ENCODE measurements at places on chromosomes 13 and 19. TPM values are rescaled to one million over a fixed set of nuclear protein-coding genes. Genes with fewer than 3 reads are reported as not detected.

GRCh38 chr13:112042496-112042895 is 24.5 kb upstream of the SOX1 start:
- peak; percentile 34 for DNase-seq

GRCh38 chr19:14563989-14564651 is 7.7 kb downstream of the NDUFB7 start:
- DNase-seq = no peak

GRCh38 chr13:105491345-105491744 is 1044.1 kb downstream of the EFNB2 start:
- DNase-seq = no peak

DNA sequence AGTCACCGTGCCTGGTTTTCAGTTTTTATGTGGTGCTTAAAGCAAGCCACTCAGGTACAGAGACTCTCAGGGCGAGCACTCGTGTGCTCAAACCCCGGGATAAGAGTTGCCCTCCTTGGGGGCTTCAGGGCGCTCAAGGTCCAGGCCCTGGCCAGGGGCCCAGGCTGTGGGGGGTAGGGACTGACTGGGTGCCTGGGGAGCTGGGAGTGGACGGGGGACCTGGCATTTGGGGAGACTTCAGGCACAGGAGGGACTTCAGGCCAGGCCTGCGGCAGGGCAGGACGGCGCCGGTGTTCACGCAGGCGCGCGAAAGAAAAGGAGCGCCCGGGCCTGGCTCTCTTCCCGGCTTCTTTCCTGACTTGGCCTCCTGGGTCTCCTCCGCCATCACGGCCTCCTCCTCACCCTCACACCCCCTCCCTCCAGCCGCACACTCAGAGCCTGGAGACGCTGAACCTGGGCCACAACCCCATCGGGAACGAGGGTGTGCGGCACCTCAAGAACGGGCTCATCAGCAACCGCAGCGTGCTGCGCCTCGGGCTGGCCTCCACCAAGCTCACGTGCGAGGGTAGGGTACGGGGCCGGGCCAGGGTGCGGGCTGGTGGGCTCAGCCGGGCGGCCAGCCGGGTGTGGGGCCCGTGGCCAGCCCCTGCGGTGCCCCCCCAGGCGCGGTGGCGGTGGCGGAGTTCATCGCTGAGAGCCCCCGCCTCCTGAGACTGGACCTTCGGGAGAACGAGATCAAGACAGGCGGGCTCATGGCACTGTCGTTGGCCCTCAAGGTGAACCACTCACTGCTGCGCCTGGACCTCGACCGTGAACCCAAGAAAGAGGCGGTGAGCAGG is 16.1 kb downstream of the NKPD1 start:
- no peak for DNase-seq

DNA sequence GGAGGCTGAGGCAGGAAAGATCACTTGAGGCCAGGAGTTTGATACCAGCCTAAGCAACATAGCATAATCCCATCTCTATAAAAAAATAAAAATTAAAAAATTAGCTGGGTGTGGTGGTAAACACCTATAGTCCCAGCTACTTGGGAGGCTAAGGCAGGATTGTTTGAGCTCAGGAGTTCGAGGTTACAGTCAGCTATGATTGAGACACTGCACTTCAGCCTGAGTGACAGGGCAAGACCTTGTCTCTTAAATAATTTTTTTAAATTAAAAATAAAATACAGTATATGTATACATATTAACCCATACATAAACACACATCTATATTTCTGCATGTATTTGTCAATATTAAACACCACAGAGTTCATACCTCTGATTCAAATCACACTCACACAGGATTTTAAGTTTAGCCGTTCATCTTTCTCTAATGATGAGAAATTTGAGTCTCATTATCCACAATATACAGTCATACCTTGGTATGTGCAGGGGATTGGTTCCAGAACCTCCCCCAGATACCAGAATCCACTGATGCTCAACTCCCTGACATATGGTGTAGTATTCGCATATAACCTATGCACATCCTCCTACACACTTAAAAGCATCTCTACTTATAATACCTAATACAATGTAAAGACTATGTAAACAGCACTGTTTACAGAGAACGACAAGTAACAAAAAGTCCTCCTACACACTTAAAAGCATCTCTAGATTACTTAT is 44.7 kb downstream of the PSPC1 start:
- DNase-seq = no peak

- no peak for DNase-seq
Observed at GRCh38 chr13:36046672-36047071, 84.5 kb downstream of the DCLK1 start.

GRCh38 chr19:46361915-46362314 is 15.0 kb downstream of the PPP5C start:
- DNase-seq = peak; percentile 16

DNA sequence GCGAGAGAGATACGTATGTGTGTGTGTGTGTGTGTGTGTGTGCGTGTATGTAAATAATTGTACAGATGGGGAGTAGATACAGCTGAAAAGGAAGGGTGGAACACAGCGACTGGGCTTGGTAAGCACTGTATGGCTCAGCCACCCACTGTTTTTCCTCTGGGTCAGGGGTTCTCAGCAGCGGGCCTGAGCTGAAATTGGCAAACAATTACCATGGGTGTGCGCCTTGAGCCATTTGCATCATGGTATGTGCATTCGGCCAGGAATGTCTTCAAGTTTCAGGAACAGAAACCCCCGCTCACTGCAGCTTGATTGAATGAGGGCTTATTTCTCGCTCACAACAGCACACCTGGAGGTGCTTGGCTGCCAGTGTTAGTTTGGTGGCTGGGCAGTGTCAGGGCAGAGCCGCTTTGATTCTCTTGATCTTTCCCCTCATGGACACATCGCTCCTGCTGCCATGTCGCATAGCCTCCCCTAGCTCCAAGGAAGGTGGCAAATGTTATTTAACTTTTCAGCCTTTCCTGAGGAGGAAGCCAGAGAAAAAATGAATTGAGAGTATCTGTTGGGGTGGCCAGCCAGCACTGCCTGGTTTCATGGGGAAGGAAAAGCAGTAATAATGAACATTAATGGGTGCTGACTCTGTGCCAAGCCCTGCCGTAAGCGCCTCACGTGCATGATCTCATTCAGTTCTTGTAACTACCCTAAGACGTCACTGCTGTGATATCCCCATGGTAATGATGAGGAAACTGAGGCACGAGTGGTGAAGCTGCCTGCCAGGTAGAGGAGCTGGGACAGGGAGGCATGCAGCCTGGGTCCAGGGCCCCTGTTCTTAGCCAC is 126.9 kb downstream of the SIPA1L3 start:
- no peak for DNase-seq

DNA sequence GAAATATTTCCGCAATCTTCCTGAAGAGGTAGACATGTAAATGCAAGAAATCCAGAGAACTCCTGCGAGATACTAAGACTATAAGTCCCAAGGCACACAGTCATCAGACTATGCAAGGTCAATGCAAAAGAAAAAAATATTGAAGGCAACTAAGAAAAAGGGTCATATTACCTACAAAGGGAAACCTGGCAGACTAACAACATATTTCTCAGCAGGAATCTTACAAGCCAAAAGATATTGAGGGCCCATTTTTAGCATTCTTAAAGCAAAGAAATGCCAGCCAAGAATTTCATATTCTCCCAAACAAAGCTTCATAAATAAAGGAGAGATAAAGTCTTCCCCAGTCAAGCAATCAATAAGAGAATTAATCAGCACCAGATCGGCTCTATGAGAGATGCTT is 298.5 kb upstream of the ATXN8OS start:
- DNase-seq = no peak

DNA sequence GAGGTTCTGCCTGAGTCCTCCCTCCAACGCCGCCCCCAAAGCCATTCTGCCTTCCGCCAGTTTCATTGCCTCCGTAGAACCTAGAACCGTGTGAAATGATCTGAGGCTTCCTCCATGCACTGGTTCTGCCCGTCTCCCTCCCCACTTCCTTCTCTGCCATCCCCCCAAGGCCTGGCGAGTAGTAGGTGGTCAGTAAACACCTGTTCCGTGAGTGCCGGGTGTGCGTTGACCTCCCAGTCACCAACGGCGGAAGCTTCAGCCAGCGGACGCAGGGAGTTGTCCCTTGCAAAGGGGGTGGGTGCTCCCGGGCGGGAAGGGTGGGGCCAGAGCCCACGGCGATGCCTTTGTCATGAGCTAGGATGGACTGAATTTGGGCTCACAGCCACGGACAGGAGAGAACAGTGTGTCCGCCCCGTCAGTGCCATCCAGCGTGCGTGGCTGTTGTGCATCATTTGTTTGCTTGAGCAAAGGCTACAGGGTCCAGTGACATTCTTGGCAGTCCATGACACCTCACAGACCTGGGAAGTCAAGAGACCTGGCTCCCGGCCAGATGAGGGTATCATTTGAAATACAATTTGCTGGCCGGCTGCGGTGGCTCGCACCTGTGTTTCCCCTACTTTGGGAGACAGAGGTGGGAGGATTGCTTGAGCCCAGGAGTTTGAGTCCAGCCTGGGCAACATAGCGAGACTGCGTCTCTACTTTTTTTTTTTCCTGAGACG is 43.1 kb downstream of the NFIC start:
- no peak for DNase-seq

GRCh38 chr13:42395086-42395821 is 123.3 kb downstream of the AKAP11 start:
- DNase-seq = no peak

- peak; percentile 66 for DNase-seq
Observed at GRCh38 chr19:33064792-33065550, at the start of gene RHPN2. Gene RHPN2, minus strand, starts transcription at chr19:33064888. Its CDS starts 36 bp downstream, at chr19:33064852.

DNA sequence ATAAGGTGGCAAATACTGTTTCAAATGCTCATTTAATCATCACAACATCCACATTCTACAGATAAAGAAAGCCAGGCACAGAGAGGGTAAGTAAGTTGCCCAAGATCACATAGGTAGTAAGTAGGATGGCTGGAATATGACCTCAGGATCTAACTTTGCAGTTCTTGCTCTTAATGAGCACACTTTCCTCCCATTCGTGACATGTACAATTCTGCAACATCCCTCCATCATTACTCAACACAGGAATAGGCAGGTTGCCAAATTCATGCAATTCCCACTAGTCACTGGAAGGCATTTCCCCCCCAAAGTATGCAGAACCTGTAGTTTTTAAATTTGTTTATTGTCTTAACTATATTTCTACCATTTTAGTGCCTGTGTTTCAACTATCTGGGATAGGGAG is 109.2 kb downstream of the OLFM4 start:
- peak; percentile 17 for DNase-seq

GRCh38 chr13:105336706-105337576 is 1198.5 kb downstream of the EFNB2 start:
- DNase-seq = no peak

GRCh38 chr13:74464670-74465069 is 330.5 kb upstream of the KLF12 start:
- DNase-seq = no peak

DNA sequence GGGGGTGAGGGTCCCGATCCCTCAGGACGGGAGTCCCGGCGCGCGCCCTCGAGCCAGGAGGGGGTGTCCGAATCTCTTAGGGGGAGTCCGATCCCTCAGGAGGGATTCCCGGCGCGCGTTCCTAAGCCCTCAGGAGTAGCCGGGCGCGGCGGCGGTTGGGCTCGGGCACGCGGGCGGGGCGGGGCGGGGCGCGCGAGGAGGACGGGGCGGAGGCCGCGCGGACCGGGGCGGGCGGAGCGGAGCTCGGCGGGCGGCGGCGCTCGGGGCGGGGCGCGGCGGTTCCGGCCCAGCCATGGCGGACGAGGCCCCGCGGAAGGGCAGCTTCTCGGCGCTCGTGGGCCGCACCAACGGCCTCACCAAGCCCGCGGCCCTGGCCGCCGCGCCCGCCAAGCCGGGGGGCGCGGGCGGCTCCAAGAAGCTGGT is at the start of gene CUL4A:
Gene CUL4A (plus strand): TSS at position 278 of the 423 bp plus-strand sequence. CDS start 15 bp downstream, at position 293.
- peak; percentile 72 for DNase-seq

DNA sequence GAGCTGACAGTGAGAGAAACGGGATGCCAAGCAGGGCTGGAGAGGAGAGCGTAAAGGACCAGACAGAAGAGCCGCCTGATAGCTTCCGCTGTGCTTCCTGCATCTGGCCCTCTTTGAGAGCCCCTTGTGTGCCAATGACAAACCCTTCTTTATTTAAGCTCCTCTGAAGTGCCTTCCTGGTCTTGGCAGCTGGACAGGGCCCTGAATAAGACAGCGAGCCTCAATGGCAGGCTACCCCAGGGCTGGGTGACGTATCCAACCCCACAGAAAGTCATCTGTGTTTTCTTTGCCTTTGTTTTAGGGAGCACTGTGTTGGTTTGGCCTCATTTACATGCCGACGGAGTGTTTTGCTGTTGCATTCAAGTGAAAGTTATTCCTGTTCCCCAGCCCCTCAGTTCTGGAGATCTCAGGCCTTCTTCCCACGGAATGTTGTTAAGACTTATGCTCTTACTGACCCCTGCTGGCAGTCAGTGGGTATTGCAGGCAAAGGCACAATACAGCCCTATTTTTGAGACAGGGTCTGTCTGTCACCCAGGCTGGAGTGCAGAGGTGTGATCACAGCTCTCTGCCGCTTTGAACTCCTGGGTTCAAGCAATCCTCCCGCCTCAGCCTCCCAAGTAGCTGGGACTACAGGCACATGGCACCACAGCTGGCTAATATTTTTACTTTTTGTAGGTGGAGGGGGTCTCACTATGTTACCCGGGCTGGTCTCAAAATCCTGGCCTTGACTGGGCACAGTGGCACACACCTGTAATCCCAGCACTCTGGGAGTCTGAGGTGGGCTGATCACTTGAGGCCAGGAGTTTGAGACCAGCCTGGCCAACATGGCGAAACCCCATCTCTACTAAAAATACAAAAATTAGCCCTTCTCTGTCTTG is 16.8 kb downstream of the CCL25 start:
- no peak for DNase-seq

LYL1 gene
- total RNA-seq = not detected

OR4F17 gene
- not detected for total RNA-seq

SLAIN1 gene
- not detected for total RNA-seq

MARK4 gene
- 11.0 TPM for total RNA-seq

KLK4 gene
- total RNA-seq = not detected

TEX29 gene
- not detected for total RNA-seq

ZNF229 gene
- 7.7 TPM for total RNA-seq

TYROBP gene
- total RNA-seq = not detected

TMEM147 gene
- total RNA-seq = 116 TPM

SELENOV gene
- total RNA-seq = not detected

ZNF626 gene
- total RNA-seq = 2.4 TPM

RDH8 gene
- total RNA-seq = not detected

ZNF235 gene
- 0.81 TPM for total RNA-seq

MISP3 gene
- total RNA-seq = 2.2 TPM

All from M059J (cell line).